ENCODE measurements at places on chromosomes 11 and 22.

DNA sequence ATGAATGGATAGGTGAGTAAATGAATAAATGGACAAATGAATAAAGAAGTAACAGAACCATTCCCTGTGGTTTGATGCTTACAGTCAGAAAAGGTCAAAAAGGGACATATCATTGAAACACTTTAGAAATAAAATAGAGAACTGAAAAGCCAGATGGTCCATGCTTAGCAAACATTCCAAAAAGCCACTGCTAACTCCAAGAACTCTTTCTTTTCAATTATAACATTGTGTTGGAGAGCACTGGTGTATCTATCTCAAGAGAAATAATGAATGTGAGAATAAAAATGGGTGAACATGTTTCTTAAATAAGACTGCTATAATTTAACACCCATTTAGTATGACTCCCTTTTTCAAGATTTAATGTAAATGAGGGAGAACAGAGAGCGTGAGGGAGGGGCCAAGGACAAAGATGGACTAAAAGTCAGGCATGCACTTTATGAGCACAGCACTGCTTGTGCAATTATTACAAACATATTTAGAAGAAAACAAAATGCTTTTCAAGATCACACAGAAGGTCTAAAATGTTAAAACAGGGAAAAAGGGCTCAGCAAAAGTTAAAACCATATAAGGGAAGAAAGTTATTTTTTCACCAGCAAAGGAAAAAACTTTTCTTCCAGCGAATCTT is 224.3 kb upstream of the PITPNB start:
- DNase-seq, result no peak

DNA sequence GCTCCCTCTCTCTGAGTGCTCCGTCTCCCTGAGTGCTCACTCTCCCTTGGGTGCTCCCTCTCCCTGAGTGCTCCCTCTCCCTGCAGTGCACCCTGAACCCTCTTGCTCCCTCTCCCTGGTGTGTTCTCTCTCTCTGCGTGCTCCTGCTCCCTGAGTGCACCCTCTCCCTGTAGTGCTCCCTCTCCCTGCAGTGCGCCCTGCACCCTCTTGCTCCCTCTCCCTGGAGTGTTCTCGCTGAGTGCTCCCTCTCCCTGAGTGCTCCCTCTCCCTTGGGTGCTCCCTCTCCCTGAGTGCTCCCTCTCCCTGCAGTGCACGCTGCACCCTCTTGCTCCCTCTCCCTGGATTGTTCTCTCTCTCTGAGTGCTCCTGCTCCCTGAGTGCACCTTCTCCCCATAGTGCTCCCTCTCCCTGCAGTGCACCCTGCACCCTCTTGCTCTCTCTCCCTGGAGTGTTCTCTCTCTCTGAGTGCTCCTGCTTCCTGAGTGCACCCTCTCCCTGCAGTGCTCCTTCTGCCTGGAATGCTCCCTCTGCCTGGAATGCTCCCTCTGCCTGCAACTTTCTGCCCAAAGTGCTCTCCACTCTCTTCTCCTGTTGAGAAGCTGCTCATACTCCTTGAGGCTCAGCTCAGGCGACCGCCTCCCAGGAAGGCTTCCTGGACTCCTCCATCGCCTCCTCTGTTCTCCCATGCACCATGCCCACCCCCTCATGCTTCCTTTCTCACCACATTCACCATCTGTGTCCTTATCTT is 48.4 kb upstream of the WNT7B start:
- DNase-seq, result no peak

DNA sequence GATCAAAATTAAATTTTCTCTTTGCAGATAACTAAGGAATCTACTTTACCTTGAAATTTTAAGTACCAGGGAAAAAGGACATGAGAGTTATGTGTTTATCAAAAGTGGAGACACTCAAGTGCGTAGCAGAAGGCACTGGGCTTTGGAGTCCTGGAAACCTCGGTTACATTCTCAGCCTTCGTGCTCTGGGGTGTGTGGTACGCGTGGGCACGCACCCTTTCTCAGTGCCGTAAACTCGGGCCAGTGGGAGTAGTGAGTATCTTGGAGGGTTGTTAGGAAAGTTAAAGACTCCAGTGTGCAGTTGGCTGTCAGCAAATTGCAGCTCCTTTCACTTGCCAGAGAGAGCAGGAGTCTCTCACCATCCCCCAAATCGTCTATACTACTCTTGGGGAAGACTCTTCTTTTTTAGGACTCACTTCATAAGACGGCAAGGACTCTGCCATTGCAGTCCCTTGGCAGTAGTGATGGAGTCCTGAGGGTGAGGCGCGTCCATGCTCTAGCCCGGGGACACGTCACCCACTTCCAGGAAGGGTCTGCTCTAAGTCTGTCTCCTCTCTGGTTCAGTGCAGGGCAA is 171.8 kb downstream of the TBC1D22A start:
- no peak for DNase-seq

GRCh38 chr11:75349521-75350116 is 1.8 kb downstream of the ARRB1 start:
- DNase-seq, result peak; percentile 3

Data from hematopoietic multipotent progenitor cell treated with erythropoietin and hydrocortisone succinate and interleukin-3 and kit ligand, for 15 days (in vitro differentiated cells).